ENCODE measurements at places on chromosomes 11 and 22.

GRCh38 chr11:33649944-33650343, 50.7 kb downstream of the C11orf91 start:
- no peak for DNase-seq

DNA sequence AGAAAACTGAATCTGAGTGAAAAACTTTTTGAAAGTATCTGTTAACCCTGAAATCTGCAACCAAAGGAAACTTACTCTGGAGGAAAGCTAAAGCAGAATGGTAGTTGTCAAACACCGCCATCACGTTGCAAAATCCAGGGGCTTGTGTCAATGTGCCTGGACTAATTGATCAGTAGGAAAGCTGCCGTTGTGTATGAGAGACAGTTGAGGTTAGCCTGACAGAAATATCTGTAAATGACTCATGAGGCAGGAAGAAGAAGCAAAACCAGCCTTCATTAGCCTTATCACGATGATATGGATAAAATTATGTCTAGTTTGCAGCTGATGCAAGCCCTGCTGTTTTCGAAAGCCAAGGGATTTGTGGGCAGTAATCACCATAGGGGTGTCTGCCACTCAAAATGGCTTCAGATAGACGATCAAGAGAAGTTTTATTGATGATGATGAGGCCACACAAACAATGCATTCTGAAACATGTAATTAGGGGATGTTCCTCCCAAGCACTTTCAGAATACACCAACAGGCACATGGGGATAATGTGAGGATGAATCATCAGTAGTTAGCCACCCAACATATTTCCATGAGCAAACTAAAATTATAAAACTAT, 8.9 kb downstream of the SCGB1A1 start:
- DNase-seq, result no peak

DNA sequence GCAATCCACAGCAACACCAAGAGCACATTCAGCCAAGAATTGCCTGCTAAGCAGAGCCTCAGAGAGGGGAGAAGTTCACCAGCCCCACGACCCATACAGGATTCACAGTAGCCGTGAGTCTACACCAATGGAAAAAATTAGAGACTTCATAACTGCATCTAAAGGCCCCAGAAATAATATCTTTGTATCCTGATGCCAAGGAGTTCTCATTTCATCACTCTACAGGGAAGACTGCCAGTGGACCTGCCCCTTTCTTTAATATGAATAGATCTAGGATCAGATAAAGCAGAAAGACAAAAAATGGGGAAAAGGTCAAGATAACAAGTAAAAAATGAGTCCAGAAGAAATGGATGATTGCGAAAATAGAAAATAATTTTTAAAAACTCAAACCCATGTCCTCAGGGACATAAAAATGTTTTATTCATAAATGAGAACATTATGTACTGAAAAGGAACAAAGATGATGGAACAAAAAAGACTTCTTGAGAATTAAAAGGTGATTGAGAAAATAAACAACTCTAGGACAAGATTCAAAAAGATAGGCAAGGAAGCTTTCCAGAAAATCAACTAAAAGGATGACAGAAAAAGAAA, 9.5 kb downstream of the APOL3 start:
- no peak for DNase-seq

DNA sequence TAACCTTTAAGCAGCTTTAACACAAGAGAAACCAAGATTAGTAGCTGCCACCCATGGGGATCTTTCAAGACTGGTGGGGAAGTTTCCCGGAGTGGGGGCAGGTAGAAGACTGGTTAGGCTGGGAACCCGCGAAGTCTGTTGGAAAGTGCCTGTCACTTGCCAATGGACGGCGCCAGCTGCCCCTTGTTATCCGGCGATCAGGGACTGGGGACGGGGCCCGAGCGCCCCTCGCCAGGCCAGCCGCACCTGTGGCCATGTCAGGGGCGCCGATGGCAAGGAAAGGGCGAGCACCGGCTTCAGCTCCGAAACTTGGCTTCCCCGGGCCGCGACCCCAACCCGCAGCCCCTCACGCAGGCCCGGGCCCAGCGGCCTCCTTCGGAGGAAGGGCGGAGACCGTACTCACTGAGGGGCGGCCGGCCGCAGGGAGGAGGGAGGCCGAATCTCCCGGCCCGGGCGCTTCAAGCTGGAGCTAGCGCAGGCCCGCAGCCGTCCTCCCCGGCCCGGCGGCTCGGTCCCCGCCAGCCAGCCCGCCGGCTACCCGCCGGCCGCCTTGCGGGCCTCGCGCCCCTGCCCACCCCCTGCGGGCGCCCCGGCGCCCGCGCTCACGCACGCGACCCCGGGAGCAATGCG, 539 bp downstream of the EIF4ENIF1 start:
- DNase-seq, result no peak

DNA sequence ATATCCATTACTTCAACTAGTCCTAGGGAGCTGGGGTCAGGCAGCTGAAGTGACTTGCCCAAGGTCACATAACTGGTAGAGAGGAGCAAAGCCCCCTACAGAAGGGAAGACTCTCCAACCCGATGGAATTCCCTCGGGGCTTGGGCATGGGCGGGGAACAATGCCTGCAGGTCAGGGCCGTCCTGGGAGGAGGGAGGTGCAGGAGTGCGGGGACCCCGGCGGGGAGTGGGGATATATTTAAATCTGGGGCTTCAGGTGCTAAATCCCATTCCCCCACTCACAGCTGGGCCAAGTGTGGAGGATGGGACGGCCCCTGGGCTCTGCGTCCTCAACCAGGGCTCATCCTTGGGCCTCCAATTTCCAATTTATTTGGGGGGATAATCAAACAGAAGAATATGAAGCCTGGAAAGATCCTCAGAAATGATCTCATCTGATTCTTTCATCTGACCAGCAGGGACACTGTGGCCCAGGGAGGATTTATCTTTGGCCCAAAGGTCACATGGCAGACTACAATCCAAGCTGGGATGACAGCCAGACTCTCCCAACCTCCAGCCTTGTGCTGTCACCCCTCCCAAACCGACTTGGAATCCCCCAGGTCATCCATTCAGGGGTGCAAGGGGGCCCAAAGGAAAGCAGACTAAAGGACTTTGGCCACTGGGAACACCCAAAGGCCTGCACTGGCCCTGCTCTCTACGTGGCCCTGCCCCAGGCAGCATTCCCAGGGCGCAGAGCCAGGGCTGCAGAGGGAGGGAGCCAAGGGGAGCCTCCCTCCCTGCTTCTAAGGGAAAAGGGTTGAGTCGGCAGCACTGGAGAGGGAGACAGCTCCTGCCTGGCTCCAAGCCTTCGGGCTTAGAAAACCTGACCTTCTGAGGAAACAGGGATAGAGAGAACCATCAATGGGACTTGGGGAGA, 8.7 kb upstream of the C1QTNF6 start:
- no peak for DNase-seq
